Urinary bladder (tissue), 4 donors: ENCODE measurements at places on chromosomes 11 and 22. TPM values are rescaled to one million over a fixed set of nuclear protein-coding genes. Genes with fewer than 3 reads are reported as not detected.
A peak's percentile ranks its signal among the peaks of the same experiment; 100 is the strongest.

Gene HEPACAM
- not detected for total RNA-seq

Gene CTSD
- 76.4 TPM for total RNA-seq

Gene OR51B2
- total RNA-seq = 1.7 TPM

Gene PRRG4
- total RNA-seq = 5.1 TPM

Gene GLYAT
- not detected for total RNA-seq

Gene HEPHL1
- total RNA-seq = not detected

Gene BAIAP2L2
- total RNA-seq = not detected

Gene FHIP1B
- 14.5 TPM for total RNA-seq

Gene EEF1G
- total RNA-seq = 863 TPM

Gene PKP3
- total RNA-seq = 5.2 TPM

Gene HTR3B
- not detected for total RNA-seq

Gene CRYAB
- total RNA-seq = 21.3 TPM

- DNase-seq = peak; percentile 54
Measured at GRCh38 chr11:130636722-130637464, 188.4 kb downstream of the ADAMTS15 start.

DNA sequence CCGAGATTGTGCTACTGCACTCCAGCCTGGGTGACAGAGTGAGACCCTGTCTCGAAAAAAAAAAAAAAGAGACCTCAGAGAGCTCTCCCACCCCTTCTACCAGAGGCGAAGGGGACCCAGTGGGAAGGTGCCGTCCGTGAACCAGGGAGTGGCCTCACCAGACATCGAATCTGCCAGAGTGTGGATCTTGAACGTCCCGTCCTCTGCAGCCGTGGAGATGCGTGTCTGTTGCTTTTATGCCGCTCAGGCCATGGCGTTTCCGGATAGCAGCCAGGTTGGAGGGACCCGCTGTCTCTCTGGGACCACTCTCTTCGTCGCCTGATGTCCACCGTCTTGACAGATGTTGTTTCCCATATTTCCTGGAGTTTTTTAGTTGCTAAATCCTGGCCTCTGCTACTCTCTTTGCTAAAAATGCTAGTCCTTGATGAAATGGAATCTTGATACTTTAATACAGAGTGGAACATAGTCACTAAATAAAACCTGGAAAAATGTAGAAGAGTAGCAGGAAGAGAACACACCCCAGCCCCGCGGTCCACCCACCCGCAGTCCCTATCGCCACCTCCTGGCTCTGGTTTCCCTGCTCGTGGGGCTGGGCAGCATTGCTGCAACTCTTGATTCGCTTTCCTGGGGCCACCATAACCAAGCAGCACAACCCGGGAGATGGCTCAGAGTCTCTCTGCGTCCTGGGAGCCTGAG is 12.0 kb upstream of the MUC6 start:
- no peak for DNase-seq

- DNase-seq = no peak
Measured at GRCh38 chr22:43230971-43231723, 44.2 kb upstream of the TTLL12 start.

DNA sequence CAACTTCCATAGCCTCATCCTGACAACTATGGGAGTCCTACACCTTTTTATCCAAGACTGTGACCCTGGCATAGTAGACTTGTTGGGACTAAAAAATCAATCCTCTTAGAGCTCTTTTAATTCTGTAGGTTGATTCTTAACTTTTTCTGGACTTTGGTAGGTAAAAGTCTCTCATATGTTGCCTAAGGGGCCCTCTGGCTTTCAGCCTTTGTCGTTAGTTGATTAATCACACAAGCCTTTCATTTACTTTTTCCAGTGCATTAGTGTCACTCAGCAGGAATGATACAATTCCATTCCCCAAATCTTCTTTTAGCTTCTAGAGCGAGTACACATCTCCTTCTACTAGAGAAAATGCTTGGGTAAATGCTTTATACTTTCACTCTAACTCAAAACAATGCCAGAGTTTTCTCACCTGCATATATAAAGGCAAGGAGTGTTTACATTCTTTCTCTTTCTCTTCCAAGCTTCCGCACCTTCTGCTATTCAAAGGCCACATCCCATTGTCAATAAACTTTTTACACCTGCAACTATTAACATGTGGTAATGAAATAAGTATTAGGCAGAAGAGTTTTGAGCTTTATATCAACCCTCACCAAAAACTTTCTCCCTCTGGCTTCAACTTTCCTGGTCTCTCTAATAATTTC is 516.6 kb downstream of the FAM181B start:
- no peak for DNase-seq

DNA sequence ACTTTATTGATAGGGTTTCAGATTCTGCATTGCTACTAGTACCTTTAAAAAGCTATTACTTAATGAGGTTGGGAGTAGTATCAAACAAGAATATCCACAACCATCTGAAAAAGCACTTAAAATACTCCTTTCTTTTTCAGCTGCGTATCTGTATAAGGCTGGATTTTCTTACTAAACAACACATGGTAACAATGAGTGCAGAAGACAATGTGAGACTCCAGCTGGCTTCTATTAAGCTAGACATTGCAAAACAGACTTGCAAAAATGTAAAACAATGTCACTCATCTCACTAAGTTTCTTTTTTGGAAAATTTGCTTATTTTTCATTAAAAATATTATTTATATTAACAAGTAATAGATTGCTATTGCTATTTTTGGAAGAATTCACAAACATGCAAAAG is 132.6 kb downstream of the WNT11 start:
- no peak for DNase-seq

DNA sequence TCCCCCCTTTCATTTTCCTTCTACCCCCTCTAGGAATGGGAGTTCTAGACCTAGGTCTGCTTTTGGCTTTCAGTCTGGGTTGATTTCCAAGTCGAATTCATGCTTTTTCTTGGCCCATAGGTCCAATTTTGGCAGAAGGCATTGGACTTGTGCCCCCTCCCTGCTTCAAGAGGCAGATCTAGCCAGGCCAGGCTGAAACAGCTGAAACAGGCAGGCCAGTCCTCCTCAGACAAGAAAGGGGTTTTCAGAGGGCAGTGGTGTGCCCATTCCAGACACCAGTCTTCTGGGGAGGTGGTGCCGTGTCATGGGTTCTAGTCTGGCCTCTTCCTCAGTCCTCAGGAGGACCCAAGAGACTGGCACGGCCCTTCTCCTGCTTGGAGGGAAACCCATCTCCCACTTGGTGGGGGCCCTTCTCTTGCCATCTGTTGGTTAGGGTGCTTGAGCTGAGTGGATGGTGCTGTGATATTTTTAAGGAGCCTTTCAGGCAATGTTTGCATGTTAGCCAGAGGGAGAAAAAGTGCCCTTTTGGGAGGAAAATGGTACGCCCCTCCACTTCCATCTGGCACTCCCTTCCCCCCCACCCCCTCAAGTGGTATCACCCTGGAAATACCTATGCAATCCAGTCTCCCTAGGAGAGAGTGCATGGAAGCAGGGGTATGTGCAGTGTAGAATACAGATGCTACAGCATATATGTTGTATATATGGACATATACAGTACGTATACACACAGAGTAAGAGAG is 53.6 kb downstream of the SYT13 start:
- DNase-seq = no peak

- no peak for DNase-seq
Measured at GRCh38 chr22:46849101-46849500, 86.7 kb downstream of the TBC1D22A start.

GRCh38 chr11:46766656-46767055 is 47.6 kb downstream of the F2 start:
- DNase-seq = no peak

- DNase-seq = no peak
Measured at GRCh38 chr11:19659529-19659928, 53.1 kb upstream of the NAV2 start.

DNA sequence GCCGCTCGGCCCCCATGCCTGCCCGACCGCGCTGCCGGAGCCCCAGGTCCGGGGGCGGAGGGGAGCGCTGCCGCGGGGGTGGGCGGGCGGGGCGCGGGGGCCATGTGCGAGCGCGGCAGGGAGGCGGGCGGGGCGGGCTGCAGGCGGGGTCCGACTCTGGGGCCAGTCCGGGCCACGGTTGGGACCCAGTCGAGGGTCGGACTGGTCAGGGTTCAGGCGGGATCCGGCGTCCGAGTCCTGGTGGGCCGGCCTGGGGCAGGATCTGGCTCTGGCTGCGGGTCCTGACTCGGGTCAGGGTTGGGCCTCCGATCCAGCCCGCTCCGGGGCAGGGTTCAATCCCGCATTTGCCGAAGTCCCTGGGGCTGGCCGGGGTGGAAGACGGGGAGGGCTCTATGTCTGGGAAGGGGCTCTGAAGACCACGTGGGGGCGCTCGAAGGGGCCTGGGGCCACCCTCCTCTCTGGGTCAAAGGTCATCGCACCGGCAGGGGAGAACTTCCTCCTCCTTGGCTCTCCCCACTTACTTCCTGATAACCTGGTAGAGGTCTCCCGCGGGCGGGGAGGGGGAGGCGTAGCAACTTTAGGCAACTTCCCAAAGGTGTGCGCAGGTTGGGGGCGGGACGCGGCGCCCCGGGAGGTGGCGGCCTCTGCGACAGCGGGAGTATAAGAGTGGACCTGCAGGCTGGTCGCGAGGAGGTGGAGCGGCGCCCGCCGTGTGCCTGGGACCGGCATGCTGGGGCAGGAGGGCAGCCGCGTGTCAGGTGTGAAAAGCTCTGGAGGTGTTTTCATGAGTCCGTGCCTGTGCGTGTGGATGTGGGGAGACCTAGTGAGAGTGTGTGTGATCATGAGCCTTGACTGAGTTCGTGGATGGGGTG is 603 bp downstream of the ESRRA start:
- DNase-seq = no peak

GRCh38 chr11:83521647-83522596 is 235.8 kb upstream of the CCDC90B start:
- no peak for DNase-seq

DNA sequence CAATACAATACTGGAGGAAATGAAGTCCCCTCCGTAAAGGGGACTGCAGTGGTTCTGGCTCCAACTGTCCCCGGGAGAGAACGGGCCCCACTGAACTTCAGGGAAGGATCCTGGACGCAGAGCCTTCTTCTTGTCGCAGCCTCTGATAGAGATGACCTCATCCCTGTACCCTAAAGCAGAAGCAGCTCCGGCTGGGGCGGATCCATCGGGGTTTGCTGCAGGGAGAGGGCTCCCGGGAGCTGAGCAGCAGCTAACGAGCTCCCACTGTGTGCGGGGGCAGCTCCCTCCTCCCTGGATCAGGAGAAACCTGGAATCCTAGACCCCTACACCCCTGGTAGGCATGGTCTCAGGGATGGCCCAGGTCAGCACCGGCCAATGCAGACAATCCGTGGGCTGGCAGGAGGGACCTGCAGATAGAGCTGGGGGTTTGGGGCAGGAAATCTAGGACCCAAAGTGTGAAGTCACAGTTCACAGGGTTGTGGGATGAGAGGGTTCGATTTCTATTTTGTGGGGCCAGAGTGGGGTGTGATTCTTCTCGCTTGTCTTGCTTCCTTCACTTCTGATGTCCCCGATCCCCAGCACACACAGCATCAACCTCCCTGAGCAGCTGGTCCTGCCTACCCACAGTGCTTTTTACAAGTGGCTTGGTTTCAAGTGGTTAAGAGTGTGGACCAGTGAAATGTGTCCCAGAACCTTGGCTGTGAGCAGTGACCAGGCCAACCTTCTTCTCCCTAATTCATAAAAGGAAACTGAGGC is 12.9 kb downstream of the KIAA0930 start:
- DNase-seq = no peak

GRCh38 chr11:72002841-72003775 is 4.4 kb downstream of the IL18BP start:
- no peak for DNase-seq

- no peak for DNase-seq
Measured at GRCh38 chr22:39703928-39704639, 133.5 kb downstream of the CACNA1I start.

- DNase-seq = no peak
Measured at GRCh38 chr11:110818032-110818687, 105.9 kb upstream of the ARHGAP20 start.

GRCh38 chr11:61756452-61757212 is 4.2 kb downstream of the MYRF start:
- DNase-seq = no peak

GRCh38 chr11:112298535-112298934 is 37.9 kb upstream of the PLET1 start:
- no peak for DNase-seq

GRCh38 chr11:63012430-63012829 is 3.2 kb downstream of the SLC22A8 start:
- DNase-seq = no peak

DNA sequence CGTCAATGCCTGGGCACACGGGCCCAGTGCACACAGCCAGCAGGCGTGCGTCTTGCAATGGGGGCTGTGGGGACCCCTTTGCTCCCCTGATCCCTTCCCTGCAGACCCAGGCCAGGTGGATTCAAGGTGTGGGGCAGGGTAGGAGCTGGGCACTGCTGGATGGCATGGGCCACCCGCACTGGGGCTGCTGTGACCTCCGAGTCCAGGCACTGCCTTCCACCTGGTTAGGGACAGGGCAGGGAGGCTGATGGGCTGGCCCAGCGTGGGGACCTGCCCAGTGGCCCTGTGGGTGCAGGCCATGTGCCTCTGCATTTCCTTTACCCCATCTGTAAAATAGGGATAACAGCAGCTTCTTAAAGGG is 22.9 kb downstream of the KCNQ1 start:
- no peak for DNase-seq

GRCh38 chr11:95256321-95256779 is 25.3 kb upstream of the SESN3 start:
- DNase-seq = no peak

DNA sequence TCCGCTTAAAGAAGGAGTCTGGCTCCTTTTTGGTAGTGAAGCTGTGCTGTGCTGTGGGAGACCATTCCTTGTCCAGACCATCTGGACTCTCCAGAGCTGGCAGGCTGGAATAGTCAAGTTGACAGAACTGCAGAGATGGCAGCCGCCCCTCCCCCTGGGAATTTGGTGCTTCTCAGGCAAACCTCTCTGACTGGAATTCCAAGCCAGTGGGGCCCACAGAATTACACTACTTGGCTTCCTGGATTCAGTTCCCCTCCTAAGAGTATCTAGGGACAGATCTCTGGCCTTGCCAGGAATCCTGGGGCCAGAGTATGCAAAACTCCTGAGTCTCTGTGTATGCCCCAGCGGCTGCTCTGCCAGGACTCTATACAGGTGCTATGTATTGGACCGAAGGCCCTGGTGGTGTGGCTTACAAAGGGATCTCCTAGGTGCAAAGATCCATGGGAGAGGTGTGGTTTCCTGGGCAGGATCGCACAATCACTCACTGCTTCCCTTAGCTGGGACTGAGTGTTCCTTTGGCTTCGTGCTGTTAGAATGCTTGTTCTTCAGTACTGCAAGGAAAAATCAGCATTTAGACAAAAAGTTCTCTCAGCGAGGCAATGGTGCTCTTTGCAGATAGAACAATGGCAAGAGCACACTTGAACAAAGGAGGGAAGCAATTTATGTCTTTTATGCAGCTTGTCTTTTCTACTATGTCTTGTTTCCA is 86.8 kb downstream of the PRMT3 start:
- no peak for DNase-seq

GRCh38 chr11:85391141-85391540 is 236.0 kb downstream of the DLG2 start:
- DNase-seq = no peak
